Effector memory CD8-positive, alpha-beta T cell (primary cell): ENCODE measurements at places on chromosomes 2 and 18.

DNA sequence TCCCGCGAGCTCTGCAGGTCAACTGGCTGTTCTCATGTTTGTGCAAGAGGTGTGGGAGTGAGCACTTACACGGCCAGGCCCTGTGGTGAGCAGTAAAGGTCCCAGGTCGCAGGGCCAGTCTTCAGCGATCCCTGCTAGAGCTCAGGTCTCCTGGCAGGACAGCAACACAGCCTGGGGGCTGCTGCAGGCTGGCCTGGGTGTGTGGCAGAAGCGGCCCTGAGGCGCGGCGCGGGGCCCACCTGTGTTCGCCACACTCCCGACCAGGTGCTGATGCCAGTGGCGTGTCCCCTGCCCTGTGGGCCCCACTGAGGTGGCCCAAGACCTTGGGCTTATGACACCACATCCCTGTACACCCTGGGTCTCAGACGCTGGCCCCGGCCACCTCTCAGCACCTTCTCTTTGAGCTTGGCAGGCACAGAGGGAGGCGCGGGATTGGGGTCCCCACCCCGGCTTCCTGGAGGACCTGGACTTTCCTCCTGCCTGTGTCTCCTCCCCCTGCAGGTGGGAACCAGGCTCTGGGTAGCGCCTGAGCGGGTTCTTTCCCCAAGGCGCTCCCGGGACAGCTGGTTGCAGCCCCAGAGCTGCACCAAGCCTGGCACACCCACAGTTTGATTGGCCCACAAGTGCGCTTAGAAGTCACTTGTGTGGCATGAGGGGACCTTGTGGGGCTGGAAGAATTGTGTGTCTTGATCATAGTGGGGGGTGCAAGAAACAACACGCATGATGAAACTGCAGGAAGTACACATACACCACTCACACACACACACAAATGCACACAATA is 59.2 kb downstream of the TWIST2 start:
- DNase-seq = no peak

DNA sequence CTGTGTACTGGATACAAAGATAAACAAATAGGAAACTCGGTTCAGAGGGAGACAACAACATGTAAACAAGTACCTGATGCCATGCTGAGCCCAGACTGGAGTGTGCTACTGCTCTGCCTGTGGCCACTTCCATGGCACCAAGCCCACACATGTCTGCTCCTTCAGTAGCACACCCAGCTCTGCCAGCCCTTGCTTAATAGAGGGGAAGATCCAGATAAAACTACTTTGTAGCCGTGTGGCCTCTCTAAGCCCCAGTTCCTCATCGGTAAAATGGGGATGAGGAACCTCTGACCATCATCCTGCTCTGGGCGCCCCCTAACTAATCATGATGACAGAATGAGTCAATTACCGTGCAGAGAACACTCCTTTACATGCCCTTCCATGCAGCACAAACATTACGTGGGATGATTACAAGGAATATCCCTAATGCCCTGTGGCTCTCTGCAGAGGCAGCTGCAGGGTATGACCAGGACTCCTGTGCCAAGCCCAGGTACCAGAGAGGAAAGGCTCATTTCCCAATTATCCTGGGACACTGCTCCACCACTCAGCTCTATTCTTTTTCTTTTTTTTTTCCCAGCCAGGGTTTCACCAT is 34.9 kb downstream of the DNMT3A start:
- DNase-seq = no peak

DNA sequence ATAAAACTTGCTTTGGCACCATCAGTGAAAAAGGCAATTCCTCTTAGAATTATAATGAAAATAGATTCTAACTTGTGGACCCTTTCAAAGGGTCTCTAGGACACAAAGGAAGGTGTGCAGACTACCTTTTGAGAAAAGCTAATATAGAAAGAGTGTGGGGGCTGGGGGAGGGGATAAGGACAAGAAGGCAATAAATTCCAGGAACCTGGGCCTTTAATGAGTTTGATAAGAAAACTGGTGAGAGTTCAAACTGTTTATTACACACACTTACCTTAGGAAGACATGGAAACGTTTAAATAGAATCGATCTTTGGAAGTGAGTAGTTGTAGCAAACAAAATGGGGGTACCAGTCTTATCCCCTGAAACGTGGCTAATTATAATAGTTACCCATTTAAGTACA is 39.6 kb upstream of the PGAP1 start:
- no peak for DNase-seq

DNA sequence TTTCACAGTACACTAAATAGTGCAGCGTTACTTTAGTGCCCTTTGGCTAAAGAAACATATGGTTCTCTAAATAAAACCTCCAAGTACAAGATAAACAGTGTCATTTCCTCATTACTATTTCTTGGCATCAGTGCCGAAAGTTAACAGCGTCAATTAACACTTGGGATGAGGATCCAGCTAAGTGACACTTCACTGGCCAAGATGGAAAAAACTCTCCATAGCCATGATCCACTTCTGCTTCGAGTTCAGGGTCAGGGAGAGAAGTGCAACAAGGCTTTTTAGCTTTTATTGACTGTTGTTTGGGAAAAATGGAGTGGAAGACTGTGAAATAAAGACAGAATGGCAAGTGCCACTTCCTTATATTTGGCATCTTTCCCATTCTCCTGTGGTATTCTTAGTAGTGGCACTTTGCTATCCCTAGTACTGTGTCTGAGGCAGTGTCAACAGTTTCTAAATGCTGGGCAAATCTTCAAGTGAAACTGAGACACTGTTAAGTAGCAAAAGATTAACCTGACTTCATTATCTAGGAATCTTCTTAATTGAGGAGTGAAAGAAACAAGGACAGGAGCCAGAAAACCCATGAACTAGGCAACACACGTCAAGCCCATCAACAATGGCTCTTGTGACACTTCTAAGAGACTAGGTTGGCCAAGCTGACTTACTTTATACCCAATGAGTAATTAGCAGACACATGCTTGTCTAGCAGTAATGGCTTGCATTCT is 222.5 kb upstream of the SESTD1 start:
- DNase-seq = no peak

GRCh38 chr18:55998071-55998522 is 410.1 kb upstream of the TCF4 start:
- DNase-seq = no peak

- DNase-seq = no peak
Observed at GRCh38 chr2:28747714-28748113, 3.9 kb upstream of the PPP1CB start.

- no peak for DNase-seq
Observed at GRCh38 chr2:201774546-201774945, 6.2 kb downstream of the ALS2 start.

DNA sequence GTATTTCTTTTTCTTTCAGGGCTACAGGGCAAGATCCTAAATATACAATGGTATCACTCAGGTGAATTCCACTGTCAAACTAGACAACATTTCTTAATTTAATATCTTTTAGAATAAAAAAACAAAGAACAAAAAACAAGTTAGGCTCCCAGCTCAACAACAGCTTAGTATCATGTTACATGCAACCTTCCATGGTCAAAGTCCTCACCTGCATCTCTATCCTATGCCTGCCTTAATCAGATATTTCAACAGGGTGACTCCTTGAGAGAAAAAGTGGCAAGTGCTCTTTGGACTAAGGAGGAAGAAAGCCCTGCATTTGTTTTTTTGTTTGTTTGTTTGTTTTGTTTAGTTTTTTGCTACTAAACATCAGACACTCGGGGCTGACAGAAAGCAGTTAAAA is 50.2 kb downstream of the WDFY1 start:
- DNase-seq = no peak

DNA sequence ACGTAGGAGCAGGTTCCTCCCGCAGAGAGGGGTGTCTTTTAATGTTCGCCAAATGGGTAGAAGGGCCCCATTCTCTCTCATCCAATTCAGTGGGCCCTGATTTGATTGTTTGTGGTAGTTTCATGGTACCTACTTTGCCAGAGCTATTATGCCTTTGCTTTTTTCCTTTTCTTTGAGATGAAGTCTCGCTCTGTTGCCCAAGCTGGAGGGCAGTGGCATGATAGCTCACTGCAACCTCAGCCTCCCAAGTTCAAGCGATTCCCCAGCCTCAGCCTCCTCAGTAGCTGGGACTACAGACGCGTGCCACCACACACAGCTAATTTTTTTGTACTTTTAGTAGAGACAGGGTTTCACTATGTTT is 59.7 kb downstream of the DDX1 start:
- no peak for DNase-seq
